Vagina (tissue), 2 donors: ENCODE measurements at places on chromosomes 4 and X. TPM values are rescaled to one million over a fixed set of nuclear protein-coding genes. Genes with fewer than 3 reads are reported as not detected.

BMPR1B gene
- 0.49 TPM for total RNA-seq

MAP7D2 gene
- total RNA-seq, result 0.98 TPM

F8A2 gene
- total RNA-seq, result not detected

RHOXF2 gene
- not detected for total RNA-seq

PABPC4L gene
- 3.7 TPM for total RNA-seq

CA5B gene
- total RNA-seq, result 24.6 TPM

CTAG1B gene
- not detected for total RNA-seq

NPY2R gene
- 0.49 TPM for total RNA-seq

GPR82 gene
- not detected for total RNA-seq

PAGE2 gene
- total RNA-seq, result not detected

GAGE2A gene
- not detected for total RNA-seq

ADH4 gene
- 10.8 TPM for total RNA-seq

AADAT gene
- 3.7 TPM for total RNA-seq

GRCh38 chr4:160580581-160580980, 1477.7 kb downstream of the RAPGEF2 start:
- DNase-seq, result no peak

DNA sequence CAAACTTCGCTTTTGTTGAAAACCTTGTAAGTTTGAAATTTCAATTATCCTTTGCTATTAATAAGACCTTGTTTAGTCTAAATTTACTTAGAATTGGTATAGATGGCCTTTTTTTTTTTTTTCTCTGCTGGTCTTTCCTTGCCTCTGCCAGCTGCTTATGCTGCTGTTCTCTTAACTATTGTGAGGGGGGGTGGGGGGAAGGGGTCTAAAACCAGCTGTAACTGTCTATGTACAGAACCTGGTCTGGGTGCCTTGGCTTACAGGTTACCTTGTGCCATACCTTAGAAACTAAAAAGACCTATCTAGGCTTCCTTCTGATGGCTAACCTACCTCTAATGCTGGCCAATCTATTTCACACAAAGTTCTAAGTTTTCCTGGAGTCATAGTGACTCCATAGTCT, 1.0 kb downstream of the UGT2B17 start:
- no peak for DNase-seq

- DNase-seq, result no peak
Measured at GRCh38 chr4:112144546-112145325, 518 bp upstream of the FAM241A start.

DNA sequence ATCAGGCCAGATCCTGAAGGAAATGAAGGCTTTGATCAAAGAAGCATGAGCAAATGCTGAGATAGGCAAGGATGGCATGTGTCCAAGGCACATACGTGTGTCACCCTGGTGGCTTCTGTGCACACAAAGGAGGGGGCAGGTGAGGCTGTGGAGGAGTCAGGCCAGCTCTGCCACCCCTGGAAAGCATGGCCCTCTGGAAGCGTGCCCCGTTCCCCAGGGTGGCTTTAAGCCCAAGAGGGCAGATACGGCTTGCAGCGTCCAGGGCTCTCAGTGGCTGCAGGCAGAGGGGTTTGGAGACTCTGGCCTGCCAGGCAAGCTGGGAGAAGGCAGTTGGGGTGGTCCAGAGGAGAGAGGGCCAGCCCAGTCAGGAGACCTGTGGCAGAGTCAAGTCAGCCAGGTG, 25.6 kb downstream of the PNMA6E start:
- no peak for DNase-seq

GRCh38 chr4:25755911-25756310, 100.3 kb downstream of the SLC34A2 start:
- DNase-seq, result no peak

- DNase-seq, result no peak
Measured at GRCh38 chr4:7139167-7139982, 53.0 kb upstream of the SORCS2 start.

GRCh38 chrX:39774774-39775328, 322.9 kb downstream of the BCOR start:
- DNase-seq, result no peak

DNA sequence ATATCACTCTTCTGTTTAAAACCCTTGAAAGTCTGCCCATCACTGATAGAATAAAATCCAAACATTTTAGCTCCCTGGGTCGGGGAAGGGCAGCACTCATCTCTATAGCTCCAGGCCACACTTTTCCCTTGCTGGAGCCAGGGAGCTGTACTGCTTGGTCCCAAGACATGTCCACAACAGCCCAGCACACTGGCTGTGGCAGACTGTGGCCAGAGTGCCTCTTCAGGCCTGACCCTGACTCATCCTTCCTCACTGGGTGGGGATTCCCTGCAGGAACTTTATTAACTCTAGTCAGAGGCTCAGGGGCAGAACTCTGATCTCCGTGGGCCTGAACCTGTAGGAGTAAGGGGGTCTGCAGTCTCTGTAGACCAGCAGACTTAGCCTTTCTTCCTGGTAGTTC, 69.8 kb upstream of the CAPN6 start:
- no peak for DNase-seq

DNA sequence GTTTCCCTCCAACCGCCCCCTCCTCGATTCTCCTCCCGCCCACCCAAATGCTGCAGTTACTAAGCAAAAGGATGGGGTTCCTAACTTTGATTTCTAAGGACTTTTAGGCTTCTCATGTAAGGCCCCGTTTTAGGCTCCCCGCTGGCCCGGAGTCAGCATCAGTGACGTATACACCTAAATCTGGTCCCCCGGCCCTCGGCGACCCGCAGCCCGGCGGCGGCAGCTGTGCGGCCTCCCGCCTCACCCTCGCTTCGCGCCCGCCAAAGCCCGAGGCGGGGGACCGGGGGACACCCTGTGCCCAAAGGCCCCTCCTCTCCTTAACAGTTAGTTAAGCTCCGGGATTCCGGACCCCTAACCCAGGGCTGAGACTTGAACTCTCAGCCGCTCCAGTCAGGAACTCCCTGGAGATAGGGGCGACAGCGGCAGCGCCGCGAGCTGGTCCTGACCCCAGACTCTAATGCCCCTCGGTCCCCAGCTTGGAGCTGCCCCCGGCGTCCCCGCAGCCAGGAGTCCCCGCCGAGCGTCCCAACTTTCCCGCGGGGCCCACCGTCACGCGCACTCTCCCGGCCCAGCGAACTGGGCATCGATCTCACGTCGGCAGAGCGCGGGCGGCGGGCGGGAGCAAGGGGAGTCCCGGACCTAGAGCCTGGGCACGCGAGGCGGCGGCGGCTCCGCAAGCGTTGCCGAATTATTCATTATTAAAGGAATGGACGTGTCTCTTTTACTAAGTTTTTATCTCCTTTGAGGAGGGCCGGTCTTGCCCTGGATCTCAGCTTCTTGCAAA, 1.5 kb upstream of the NR3C2 start:
- DNase-seq, result no peak

- DNase-seq, result no peak
Measured at GRCh38 chr4:86950831-86951525, 16.2 kb downstream of the AFF1 start.

GRCh38 chr4:123807866-123808265, 411.3 kb downstream of the SPRY1 start:
- DNase-seq, result no peak

DNA sequence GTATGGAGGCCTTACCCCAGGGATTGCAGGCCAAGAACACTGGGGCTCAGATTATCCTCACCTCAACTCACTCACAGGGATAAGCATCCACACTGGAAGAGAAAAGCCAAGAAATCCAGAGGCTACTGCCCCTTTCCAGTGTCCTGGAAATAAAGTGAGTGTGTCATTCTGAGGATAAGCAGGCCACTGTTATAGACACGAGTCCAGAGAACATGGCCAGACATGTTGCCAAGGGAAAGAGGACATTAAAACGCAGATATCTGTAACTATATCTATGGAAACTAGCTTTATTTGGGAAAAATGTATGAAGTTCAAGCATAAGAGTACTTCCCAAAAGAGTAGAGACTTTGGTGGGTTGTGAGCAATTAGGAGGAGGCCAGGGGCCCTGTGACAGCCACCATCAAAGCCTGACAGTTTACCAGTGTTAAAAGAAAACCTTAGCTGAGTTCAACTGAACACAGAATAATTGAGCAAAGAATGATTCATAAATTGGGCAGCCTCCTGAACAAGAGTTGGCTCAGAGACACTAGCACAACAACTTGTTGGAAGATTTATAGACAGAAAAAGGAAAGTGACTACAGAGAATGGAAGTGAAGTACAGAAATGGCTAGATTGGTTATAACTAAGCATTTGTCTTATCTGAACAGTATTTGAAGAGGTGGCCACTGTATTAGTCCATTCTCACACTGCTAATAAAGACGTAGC, 1222.2 kb downstream of the STIM2 start:
- no peak for DNase-seq

- no peak for DNase-seq
Measured at GRCh38 chrX:14865201-14865600, 7.7 kb downstream of the FANCB start.

DNA sequence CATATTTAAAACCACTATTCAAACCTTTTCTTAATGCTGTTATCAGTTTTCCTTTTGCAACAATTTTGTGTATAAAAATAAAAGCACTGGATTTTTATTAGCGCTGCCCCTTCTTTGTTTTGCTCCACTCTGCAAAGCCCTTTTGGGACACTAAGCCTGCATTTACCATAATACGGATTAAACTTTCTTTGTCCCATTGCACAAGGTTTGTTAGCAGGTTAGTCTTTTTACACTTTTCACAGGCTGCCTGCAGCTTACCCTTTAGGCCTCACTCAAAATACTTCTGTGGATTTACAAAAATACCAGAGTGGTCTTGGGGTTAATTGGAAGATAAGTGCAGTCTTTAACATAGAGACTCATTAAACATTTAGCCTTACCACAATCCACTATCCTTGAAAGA, 35.7 kb upstream of the MAB21L2 start:
- DNase-seq, result no peak
